ENCODE measurements at places on chromosomes 1 and 21. TPM values are rescaled to one million over a fixed set of nuclear protein-coding genes. Genes with fewer than 3 reads are reported as not detected.

The SLAMF1 gene
- total RNA-seq = 0.13 TPM

The DISP3 gene
- under 0.01 TPM for total RNA-seq

DNA sequence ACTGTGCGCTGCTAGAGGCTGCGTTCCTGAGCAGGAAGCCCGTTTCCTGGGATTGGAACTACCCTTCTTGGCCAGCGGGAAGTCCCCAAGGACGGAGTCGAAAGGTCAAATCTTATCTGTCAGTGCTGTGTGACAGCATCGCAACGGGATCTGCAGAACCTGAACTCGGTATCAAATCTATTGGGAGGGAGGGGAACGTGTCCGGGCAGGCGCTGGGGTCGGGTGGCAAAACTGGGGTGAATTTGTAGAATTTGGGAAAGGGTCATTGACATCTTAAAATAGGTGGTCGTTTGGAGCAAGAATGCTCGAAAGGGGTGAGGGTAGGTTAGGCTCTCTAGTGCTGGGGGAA is 725 bp upstream of the ARPC5 start:
- DNase-seq = no peak

- DNase-seq = no peak
These were observed 20.5 kb upstream of the SMYD3 start for GRCh38 chr1:246527402-246528088.

Measured in dermis microvascular lymphatic vessel endothelial cell (primary cell).